Muscle of back (tissue), 13 donors: ENCODE measurements at places on chromosomes 2 and 18. TPM values are rescaled to one million over a fixed set of nuclear protein-coding genes. Genes with fewer than 3 reads are reported as not detected.

GRCh38 chr2:167212014-167212648, 323.9 kb downstream of the XIRP2 start:
- peak; percentile 50 for DNase-seq

GRCh38 chr2:132621131-132621875, 48.7 kb downstream of the LYPD1 start:
- no peak for DNase-seq

DNA sequence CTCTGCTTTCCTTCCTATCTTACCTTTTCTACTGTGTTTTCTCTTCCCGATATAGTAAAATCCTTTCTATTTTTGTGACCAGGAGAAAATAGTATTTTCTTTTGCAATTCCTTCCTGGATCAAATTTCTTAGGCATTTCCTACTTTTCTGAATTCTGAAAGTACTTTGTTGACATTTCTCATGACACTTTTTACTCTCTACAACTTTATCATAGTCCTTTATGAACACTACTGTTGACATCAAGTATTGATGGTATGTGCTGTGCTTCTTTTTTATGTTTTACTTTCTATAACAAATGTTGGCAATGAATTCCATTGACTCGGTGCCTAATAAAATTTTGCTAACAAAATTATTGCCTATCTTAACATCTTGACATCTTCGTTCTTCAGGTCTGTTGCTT, 217.7 kb upstream of the TCF4 start:
- DNase-seq = no peak

- DNase-seq = peak; percentile 79
Measured at GRCh38 chr2:42086500-42086953, 38.7 kb downstream of the PKDCC start.

Gene HSBP1L1
- polyA plus RNA-seq = 5.6 TPM

Gene ACADL
- 5.7 TPM for polyA plus RNA-seq
